ENCODE measurements at places on chromosomes 1 and 21.
A peak's percentile ranks its signal among the peaks of the same experiment; 100 is the strongest.

GRCh38 chr21:16421007-16421406, 691.2 kb downstream of the USP25 start:
- DNase-seq, result no peak

DNA sequence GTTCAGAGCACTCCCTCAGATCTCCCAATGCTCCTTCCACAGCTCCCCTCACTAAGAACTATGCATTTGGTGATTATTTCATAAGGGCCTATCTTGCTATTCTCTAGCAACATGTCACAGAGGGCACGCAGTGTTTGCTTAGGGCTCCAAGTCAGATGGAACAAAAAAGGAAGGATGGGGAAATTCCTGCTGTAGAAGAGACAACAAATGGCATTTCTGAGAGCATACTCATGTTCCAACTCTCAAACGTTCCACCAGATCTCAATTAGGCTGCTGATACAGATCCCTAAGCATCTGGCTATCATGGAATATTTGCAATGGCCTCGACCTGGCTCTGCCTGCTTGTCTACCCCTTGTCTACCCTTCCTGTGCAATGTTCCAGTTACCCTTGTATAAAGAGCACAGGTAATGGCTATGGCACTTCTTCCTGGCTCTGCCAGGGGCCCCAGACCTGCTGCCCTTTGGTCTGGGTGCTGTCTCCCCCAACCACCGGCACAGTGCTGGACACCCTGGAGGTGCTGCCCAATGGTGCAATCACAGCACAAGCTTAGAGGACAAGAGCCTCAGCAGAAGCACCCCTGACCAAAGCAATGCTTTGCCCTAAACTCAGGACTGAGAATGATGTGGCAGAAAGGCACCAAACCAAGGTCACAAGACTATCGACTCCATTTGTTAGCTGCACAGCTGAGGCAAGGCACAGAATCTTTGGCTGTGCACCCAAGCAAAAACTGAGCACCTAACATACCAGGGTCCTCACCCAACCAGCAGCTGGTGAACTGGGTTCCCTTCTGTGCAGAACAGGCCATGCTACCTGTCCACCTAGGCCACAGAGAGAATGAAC, 3.6 kb downstream of the PARP1 start:
- no peak for DNase-seq

- no peak for DNase-seq
Observed at GRCh38 chr1:13703558-13704490, 3.8 kb downstream of the PRDM2 start.

DNA sequence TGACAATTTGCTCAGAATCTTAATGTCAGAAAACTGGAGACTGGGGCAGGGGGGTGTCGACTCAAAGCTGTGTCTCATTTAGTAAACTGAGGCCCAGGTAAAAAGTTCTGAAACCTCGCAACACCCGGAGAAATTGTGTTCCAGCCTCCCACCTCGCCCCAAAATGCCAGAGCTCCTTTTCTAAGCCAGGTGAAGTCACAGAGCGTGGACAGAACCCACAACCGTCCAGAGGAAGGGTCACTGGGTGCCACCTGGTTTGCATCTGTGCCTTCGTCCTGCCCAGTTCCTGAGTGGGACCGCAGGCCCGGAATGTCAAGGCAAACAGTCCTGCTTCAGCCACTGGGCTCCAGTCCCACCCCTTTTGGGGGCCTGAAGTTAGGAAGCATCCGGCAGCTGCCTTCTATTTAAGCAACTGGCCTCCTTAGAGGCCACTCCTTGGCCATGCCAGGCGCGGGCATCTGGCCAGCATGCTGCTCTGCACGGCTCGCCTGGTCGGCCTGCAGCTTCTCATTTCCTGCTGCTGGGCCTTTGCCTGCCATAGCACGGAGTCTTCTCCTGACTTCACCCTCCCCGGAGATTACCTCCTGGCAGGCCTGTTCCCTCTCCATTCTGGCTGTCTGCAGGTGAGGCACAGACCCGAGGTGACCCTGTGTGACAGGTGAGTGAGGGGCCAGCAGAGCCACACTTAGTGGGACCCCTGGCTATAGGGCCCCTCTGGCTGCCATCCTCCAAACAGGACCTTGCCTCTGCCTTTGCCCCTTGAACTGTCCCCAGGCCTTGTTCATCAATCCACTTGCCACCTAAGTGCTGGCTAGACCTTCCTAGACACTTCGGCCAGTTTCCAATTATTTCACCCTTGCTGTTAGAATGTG, at the start of gene TAS1R1:
TAS1R1 (plus strand) TSS at position 401 of the 872 bp plus-strand sequence; CDS start at position 468, 67 bp downstream.
- peak; percentile 34 for DNase-seq

DNA sequence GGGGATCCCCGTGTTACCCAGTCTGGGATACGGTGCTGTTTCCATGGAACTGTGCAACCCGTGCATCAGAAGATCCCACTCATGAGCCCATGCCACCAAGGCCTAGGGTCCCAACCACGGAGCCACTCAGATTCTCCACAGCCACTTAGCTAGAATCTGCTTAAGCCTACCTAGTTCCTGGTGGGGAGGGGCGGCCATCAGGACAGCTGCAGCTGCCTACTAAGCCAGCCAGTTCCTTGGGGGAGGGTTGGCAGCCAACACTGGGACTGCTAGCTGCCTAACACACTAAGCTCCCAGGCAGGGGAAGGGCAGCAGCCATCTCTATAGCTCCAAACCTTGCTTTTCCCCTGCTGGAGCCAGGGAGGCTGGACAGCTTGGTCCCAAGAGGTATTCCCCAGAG, 549.2 kb upstream of the BRINP3 start:
- no peak for DNase-seq

- DNase-seq, result no peak
Observed at GRCh38 chr1:162177126-162177525, 107.6 kb downstream of the NOS1AP start.

DNA sequence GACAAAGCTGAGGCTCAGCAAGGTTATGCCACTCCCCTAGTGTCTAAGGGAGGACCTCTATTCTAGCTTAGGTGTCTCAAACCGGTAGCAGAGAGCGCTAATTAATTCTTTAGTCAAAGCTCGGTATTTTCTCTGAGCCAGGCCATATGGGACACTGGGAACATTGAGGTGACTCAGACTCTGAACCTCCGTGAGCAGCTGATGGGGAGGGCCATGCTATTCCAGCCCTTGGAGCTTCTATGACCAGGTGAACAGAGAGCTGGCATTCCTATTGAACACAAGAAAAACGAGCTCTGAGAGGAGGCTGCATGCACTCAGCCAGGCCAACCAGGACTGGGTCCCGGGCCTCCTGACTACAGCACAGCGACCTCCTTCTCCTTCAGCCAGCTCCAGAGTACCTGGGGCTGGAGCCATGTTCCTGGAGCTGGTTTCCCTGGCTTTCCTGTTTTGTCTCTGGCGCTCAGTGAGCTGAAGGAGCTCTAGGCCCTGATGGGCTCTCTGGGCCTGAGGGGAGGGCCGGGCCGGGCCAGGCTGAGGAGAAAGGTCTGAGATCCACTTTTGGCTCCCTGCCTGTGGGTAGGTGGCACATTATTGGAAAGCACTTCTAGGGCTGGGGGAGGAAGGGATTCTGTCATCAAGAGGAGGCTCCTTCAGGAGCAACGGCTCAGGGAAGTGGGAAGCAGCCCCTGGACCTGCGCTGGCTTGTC, 37.0 kb downstream of the SLC9A1 start:
- DNase-seq, result no peak

- DNase-seq, result peak; percentile 60
Observed at GRCh38 chr1:243713470-243714186, 136.4 kb downstream of the AKT3 start.

DNA sequence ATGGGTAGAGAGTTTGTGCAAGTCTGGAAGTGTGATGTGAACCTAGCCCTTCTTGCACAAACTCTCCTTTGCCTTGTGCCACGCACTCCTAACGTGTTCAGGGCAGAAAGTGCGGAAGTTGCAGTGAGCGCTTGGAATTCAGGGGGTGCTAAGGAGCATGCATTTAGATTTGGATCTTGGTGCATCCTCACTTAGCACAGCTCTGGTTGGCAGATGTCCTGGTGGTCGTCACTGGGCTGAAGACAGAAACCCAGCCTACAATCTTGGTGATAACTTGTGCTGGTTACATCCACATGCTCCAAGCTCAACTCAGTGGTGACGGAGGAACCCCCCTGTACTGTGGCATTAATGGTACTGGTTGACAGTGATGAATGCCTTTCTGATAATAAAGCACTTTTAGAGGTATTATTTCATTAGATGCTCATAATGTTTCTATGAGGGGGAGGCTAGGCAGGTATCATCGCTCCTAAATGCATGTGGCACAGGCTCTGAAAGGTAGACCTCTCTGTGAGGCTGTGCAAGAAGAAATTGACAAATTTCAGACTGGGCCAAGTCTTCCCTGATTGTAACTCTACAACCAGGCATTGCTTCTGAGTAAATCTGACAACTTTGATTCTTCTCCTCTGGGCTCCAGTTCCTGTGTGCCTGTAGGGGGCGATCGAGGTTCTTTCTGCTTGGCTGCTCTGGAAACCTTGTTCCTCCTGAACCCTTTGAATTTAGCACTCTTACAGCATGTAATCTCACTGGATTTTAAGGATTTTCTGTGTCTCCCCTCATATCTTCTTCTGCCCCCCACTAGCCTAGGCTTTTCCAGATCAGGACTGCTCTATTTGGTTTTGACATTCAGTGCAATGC, 40.6 kb downstream of the MAPKAPK2 start:
- peak; percentile 78 for DNase-seq

DNA sequence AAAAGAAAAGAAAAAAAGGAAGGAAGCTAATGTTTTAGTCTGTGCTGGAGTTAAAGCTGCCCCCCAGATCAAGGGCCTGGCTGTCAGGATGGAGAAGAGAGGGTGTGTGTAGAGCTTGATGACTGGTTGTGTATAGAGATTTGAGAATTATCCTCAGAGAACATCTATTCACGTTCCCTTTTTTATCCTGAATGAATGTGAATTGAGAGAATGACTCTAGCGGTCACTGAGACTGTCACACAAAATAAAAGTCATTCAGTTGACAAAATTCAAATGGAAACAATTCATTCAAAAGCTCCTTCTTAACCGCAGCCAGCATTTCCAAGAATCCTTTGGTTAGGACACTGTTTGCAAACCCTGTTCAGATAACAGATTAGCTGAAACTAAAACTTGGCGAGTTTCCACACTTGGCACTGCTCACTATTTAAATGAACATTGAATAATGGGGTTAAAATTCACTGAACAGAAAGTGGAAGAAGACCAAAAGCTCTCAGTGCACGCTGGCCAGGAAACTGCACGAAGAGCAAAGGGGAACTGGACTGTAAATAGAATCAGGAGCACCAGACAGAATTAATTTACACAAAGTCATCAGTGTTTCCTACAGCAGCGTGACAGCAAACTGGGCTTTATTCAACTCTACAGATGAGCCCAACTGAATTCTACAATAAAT, 13.6 kb upstream of the FAM89A start:
- DNase-seq, result peak; percentile 37

DNA sequence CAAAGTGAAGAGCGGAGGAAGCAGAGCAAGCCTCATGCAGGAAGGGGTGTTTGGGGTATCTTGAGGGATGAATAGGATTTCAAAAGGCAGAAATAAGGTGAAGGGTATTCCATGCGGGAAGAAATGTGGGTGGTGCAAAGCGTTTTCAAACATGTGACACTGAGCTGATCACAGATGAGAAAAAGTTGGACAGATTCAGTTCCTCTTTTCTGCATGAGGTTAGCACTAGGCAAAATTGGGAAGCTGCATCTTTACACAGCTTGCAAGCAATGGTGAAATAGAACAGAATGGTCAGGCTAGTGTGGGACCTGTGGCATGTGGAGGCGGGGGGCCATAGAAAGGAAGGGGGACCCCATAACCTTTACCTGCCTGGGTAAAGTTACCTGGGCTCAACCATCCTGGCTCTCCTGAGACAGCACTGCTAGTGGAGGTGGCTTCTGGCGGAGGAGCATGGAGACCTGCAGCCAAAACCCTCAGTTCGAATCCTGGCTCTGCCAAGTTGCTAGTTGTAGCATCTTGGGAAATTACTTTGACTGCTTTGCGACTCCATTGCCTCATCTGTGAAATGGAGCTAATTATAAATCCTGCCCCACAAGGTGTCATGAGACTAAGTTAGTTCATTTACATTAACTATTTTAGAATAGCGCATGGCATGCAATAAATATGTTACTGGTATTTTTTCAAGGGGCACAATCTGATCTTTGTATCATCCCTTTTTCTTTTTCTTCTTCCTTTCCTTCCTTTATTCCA, 16.4 kb downstream of the KCNA10 start:
- DNase-seq, result no peak

- DNase-seq, result no peak
Observed at GRCh38 chr1:232574889-232575762, 54.8 kb downstream of the SIPA1L2 start.

DNA sequence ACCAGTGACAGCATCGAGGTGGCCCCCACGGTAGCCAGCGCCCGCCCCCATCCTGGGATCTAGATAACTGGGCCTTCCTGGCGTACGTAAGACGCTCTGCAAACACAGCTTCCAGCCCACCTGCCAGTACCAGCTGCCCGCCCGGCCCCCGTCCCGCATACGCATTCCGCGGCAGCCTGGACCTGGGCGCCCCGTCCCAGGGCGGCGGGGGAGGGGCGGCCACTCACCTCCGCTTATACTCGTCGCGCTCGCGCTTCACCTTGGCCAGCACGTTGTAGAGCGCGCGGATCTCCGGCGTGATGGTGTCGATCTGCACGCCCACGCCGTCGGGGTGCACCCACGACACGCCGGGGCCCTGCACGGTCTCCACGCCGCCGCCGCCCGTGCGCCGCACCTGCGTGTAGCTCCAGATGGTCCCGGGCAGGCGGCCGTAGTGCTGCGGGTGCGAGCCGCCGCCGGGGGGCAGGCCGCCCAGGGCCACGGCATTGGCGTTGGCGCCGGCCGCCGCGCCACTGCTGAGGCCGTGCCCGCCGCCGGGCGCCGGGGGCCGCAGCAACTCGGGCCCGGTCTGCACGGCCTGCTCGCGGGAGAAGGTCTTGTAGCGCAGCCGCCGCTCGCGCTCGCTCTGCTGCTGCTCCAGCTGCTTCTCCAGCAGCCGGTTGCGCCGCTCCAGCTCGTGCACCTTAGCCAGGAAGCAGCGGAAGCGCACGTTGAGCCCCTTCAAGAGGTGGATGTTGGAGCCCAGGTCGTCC, 859 bp downstream of the IFFO2 start:
- peak; percentile 46 for DNase-seq

- no peak for DNase-seq
Observed at GRCh38 chr1:63831409-63831808, 57.6 kb downstream of the ROR1 start.
